ENCODE measurements at places on chromosomes 1 and 21.

- no peak for DNase-seq
These were observed 630.5 kb downstream of the SMYD3 start for GRCh38 chr1:245876586-245876985.

DNA sequence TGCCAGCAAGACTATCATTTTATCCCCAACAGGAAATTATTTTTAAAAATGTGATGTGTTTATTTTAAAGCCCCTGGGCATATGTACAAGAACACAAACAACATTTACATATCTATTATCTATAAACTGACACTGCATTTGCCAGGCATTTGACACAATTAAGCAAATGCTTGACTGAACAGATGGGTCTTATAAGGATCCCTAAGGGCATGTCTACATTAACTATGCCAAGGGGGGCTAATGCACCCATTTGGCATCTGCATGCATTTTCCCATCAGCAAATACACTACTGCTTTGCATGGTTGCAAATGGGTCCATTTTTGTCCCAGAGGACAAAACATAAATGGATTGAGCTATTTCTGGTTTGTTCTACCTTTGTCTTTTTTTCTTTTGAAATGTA, 884.8 kb upstream of the B3GALT2 start:
- DNase-seq, result no peak

- DNase-seq, result no peak
These were observed 32.3 kb downstream of the LRRC53 start for GRCh38 chr1:74480068-74480467.

DNA sequence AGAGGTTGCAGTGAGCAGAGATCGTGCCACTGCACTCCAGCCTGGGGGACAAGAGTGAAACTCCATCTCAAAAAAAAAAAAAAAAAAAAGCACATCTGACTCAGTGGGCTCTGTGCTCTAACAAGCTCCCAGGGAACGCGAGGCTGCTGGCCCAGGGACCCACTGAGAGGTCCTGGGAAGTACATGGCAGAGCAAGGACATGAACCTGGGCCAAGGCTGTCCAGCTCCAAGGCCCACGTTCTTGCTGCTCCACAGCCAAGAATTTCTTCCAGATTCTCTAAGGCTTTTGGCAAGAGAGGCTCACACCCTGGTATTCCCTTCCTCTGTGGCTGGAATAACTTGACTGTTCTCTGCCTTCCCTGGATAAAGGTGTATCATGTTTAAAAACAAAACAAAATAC, 15.4 kb upstream of the AGTRAP start:
- no peak for DNase-seq

DNA sequence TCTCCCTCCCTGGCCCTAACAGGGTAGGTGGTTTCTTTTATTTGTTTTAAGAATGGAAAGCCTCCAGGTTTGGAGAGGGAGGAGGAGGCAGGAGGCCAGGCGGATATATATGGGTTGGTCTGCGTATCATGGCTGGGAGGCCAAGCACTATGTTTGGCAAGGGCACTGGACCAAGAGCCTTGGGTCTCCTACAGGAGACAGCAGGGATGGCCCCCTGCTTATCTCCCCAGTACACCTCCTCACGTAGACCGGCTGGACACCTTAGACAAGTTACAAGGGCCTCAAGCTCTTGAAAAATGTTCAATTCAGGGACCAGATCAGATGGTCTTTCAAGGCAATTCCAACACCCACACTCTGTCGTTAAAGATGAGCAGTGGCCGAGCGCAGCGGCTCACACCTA, 10.9 kb downstream of the SLC41A1 start:
- no peak for DNase-seq

GRCh38 chr1:114251573-114251939, 97.9 kb upstream of the SYT6 start:
- no peak for DNase-seq

DNA sequence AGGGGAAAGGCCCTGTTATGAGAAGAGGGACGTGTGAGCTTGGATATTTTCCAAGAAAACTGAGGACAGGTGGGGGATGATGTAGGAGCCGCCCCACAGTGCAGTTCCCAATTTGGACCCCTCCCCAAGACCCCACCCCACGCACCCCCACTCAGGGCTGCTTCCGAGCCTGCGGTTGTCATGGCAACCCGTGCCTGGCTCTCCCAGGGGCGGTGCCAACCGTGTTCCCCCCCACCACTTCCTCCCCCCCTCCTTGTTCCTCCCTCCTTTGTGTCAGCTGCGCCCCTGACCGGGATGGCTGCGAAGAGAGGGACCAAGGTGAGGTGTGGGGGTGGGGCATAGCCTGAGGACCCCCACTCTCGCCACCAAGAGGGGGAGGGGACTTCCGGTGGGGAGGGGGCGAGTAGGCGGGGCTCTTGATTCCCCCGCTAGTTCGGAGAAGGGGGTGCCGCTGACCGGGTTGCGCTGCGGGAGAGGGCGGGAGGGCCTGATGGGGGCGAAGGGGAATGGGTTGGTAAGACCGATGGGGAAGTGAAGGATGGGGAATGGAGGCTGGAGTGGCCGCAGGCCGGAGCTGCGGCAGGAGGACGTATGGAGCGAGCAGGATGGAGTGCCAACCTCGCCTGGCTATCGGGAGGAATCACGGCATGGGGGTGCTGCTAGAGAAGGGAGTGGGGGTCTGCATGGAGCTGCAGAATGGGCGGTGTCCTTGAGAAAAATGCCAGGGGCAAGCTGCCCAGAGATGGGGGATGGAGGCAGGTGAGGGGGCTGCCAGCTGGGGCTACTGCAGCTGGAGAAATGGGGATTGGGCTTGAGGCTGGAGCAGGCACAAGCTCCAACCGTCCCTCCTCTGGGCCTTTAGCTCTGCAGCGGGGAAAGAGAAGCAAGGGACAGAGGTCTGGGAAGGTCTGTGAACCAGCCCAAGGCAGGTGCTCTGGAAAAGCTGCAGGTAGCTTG, 953 bp downstream of the TRIM46 start:
- peak; percentile 42 for DNase-seq

DNA sequence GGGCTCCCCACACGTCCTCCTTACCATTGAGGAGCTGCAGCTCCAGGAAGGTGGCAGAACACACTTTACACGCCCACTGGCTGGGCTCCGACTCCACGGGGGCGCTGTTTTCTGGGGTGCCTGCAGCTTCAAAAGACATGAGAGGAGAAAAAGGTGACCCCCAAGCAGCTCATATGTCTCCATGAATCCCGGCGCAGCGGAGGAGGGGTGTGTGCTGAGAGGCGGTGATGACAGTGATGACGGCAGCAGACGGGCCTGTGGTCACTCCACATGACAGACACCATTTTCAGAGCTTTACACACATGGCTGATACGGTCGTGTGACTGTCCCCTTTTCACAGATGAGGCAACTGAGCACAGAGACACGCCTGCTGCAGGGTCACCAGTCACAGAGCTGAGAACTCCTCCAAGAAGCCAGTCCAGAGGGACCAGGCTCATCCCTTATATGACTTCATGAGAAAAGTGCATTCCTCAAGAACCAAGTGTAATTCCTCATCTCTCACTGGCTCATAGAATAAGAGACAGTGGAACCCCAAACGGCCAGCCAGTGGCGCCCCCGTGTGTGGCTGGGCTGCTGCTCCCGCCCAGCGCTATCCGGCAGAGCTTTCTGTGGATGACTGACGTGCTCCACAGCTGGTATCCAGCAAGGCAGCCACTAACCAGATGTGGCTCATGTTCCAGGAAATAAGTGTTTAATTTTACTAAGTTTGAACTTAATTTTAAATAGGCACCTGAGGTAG, 31.9 kb downstream of the PRDM15 start:
- DNase-seq, result no peak

Measured in activated CD4-positive, CD25-positive, alpha-beta regulatory T cell treated with anti-CD3 and anti-CD28 coated beads, Interleukin-2, amount 50 U/mL, for 72 hours (primary cell).